ENCODE measurements at places on chromosomes 7 and 10.

- peak; percentile 90 for DNase-seq
Measured at GRCh38 chr7:116809636-116810266, 52.6 kb upstream of the CAPZA2 start.

DNA sequence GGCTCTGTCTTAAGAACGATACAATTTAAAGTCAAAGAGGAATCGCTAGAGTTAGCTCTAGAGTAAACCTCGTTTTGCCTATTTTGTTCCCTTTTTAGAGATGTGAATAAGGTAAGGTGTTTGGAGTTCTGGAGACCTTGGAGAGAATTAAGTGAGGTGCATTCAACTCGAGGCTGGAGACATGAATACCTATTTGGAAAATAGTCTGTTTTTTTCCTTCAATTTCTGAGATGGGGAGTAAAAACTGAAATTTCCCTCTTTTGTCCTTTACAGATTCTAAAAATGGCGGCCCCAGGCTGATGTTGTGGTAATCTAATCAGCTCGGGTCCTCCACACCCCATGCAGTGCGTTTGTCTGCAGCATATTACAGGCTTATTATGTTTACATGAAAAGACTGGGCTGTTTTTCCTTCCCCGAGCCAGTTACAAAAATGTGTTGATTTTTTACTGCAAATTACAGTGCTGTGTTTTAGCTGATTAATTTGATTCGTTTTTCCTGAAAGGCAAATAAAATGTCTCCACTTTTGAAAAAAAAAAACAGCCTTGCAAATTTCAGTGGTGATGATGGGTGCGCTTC is 1.5 kb downstream of the KMT2E start:
- DNase-seq = peak; percentile 67

DNA sequence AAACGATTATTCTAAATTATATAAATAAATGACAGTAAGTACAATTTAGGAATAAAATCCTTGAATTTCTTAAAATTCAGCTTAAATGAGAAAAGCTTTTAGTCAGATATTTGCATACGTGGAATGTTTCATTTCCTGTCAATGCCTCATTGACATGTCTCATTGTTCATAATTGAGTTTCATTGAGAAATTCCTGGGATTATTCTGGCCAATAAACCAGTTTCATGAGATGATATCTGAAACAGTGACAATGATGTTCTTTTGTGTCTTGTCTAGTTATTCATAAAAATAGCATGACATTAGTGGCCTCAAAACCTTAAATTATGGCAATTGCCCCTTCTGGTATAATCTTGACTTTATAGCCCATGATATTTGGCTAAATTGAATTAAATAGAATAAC is 95.8 kb downstream of the DKK1 start:
- DNase-seq = no peak

DNA sequence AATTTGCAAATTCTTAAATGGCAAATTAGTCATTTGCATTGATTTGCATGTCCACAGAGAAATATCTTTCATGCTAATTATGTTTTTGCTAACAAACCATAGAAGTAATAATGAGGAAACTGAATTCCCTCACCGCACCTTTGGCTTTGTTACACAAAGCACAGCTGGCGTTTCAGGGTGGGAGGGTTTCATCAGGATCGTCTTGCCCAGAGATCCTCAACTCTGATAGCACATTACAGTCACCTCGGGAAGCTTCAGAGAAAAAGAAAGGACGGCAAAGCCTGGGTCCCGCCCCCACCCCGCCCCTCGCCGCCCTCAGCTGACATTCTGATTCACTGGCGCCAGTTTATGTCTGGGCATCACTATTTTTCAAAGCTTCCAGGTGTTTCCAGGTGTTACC is 119.4 kb downstream of the PTPRN2 start:
- no peak for DNase-seq

DNA sequence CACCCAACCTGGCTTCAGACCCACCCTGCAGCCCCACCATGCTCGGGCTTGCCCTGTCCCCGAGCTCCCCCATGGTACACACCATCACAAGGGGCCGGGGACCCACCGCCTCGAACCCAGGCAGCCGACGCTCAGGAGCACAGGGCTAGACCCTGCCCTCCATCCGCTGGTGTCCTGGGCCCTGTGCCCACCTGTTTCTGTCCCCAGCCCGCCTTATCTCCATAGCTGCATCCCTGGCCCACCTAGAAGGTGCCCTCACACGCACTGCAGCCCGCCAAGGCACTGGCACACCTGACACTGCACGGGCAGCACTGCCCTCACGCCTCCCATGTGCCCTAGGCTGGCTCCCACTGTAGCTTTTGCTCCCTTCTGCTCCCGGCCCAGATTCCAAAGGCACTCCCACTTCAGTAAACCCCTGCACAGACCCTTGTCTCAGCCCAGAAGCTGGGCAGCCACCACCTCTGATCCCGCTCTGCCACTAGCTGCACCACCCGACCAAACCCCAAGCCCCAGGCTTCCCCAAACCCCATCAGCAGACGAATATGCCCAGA is 17.1 kb downstream of the YKT6 start:
- no peak for DNase-seq

DNA sequence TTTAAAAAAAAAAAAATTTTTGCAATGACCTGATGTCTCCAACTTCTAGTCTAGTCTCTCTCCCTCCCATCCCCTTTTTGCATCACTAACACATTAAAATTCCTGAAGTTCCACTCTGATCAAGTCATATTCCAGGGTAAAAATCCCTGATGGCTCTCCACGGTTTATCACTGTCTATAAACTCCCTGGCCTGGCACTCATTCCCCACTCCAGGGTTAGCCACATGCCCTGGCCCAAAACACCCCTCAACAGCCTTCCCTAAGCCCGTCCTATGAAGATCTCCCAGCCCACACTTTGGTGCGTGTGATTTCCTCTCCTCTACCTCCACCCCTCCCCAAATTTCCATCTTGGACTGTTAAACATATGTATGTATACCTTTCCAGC is 125.4 kb downstream of the JAZF1 start:
- no peak for DNase-seq

DNA sequence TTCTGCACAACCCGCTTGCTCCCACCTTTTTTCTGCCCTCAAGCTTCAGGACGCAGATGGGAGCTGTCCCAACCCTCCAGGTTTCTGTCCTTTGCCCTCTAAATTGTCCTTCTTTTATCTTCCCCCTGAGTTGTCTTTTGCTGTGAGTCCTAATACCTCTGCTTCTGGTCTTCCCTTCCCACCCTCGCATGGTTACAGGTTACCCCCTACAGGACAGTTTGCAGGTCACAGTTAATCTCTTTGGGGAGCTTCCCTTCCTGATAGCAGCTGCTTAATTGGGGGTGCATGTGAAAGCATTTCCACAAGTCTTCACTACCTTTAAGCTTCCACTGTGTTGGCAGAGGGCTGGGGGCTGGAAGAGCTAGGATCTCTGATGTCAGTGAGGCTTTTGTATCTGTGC is 121.5 kb upstream of the CXCL12 start:
- DNase-seq = peak; percentile 42

DNA sequence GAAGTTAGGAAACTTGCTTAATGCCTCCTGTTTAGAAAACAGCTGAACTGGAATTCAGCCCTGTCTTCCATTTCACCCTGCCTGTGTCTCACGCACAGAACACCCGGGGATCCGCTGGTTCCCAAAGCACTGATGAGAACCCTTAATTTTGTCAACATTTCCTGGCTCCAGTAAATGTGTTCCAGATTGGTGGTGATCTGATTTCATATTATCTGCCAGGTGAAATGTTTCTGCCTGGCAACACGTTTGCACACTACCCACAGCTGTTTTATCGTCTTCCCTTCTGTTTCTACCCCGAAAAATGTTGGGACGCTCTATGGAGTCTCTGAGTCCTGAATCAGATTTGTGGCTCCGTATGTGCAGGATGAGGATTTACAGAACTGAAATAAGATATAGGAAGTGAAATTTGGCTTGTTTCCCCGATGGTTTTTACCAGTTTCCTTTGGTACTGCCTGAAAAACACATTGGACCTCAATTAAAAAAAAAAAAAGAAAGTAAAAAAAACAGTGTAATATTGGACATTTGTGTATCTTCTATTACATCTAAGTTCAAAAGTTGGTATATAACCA is 29.0 kb downstream of the MRC1 start:
- DNase-seq = no peak
